ENCODE measurements at places on chromosomes 5 and 9.

GRCh38 chr5:12102151-12102550 is 197.9 kb upstream of the CTNND2 start:
- no peak for DNase-seq

DNA sequence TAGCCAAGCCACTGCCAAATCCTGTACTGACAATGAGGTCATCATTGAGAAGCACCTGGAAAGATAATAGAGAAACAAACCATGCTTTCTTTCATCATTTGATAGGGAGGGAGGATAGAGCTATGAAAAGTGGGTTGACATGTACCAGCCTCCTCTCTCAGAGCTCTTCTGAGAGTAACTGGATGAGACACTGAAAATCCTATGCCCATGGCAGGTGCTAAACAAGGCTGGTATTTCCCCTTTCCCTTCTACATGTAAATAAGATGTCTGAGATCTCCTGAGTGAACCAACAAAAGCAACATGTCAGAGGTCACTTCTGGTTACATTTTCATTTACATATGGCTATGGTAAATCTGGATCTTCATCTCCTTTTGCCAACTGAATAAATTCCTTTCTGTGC is 45.3 kb upstream of the TRAF1 start:
- DNase-seq = no peak

- DNase-seq = no peak
Observed at GRCh38 chr5:179886190-179886911, 21.3 kb downstream of the TBC1D9B start.

GRCh38 chr5:86929123-86929766 is 311.5 kb downstream of the COX7C start:
- DNase-seq = no peak

DNA sequence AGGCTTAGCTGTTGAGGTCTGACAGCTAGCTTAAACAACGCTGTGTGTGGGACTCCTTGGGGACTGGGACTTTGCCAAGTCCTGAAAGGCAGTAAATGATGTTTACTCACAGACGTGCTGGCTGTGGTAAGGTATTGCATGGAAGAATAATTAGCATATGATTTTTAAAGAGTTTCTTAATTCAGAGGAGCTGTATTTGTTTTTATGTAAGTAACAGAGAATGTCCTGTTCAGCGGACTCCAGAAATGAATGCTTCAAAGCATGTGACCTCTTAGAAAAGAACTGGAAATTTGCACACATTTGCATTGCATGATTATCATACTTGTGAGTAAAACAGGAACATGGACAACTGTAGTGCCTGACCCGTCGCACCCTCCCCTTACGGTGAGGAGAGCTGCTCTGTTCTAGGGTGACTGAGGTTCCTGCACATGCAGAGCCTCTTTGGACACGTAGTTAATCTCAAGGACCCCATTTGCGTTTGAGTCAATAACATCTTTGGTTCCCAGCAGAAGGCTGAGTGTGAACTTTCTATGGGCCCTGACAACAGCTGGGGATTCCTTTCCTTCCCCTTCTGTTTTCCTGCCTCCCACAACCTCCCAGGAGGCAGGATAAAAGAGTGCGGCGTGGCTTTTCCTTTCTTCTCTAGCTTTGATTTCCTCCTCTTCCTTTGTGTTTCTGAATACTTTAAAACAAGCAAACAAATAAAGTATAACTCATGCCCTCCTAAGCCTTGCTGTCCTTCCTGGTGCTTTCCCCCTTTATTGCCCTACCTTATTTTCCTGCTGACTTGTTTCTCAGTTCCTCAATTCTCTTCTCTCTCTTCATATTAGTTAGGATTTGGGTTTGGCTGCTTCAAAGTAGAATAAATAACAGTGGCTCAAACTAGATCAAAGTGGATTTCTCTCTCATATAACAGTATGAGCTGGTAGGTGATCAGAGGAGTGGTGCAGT is 157.2 kb upstream of the CD180 start:
- peak; percentile 44 for DNase-seq

GRCh38 chr5:156764176-156764971 is 85.7 kb upstream of the PPP1R2B start:
- no peak for DNase-seq

GRCh38 chr9:105296445-105296844 is 52.0 kb downstream of the SLC44A1 start:
- DNase-seq = peak; percentile 71

Measured in pons (tissue), 1 donor.